Testis (tissue), 5 donors: ENCODE measurements at places on chromosomes 16 and 17.

- DNase-seq = no peak
Observed at GRCh38 chr16:52709306-52709705, 162.4 kb upstream of the TOX3 start.

GRCh38 chr16:76409706-76410105 lies 132.5 kb downstream of the CNTNAP4 start:
- no peak for DNase-seq

- DNase-seq = no peak
Observed at GRCh38 chr17:63987221-63988126, 10.7 kb upstream of the PRR29 start.

GRCh38 chr16:81445966-81446906 lies 1.6 kb downstream of the CMIP start:
- DNase-seq = no peak

DNA sequence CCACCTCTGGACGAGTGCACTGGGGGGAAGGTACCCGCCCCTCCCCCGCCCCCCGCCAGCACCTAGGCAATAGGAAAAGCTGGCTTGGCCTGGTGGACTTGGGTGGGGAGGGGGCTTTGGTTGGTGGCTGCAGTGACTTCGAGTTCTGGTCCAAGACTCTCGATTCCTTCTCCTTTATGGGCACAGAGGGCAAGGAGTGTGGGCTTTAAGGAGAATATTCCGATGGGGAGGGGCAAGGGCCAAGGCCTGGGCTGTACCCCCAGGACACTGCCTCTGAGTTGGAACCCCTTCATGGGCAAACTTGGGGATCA lies 409 bp downstream of the ACSF2 start:
- no peak for DNase-seq

DNA sequence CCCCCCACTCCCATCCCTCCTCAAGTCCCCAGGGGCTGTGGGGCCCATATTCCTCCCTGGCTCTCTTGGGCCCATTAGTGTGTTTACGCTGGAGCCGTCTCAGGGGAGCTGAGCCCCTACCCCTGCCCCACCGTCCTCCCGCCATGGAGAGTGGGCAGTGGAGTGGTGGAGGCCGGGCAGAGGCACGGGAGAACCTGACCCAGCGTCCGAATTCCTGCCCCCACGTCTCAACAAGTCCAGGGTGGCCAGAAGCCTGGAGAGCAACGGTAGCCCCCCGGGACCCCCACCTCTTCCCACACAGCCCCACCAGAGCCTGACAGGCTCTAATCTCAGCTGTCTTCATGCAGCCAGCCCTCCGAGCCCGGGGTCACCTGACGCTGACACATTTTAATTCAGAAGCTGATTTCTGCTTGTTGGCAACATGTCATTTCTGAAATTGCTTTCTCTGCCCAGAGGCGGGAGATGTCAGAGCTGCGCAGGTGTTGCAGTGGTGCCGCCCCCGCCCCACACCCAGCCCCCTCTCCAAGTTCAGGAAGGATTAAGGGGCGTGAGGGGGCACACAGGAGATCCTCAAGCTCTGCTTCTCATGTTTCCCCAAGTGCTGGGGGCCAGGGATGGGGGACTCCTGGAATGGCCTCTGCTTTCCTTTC lies 32.6 kb downstream of the WNT9B start:
- DNase-seq = no peak

DNA sequence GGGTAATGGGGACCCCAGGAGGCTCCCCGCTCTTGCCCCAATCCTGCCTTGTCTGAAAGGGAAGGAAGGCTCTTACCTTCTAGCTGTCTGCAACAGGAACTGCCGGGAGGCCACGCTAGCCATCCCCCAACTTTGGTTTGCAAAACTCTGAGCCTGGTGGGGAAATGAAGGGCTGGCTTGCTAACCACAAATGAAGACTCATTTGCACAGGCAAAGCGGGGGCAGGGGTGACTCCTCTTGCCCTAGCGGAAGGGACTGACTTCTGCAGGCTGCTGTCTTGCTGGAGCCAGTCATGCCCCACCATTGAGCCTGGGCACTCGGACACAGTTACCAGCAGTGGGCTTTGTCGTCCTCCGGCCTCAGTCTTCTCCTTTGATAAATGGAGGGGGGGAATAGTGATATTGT lies 52.6 kb downstream of the PLCG2 start:
- DNase-seq = peak; percentile 27

DNA sequence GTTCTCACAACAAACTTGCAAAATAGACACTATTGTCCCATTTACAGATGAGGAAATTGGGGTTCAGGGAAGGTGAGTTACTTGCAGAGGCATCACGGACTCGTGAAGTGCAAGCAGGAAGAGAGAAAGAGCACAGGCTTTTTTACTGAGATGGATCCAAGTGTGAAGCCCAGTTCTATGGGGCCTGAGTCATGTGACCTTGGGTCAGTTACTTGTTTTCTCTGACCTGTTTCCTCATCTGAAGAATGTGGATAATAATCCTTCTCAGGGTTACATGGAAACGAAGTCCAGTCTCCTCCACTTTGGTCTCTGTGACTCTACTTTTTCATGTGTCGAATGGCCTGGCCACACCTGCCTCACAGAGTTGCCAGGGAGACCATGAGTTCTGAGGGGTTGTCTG lies 134.4 kb downstream of the SPACA3 start:
- no peak for DNase-seq

DNA sequence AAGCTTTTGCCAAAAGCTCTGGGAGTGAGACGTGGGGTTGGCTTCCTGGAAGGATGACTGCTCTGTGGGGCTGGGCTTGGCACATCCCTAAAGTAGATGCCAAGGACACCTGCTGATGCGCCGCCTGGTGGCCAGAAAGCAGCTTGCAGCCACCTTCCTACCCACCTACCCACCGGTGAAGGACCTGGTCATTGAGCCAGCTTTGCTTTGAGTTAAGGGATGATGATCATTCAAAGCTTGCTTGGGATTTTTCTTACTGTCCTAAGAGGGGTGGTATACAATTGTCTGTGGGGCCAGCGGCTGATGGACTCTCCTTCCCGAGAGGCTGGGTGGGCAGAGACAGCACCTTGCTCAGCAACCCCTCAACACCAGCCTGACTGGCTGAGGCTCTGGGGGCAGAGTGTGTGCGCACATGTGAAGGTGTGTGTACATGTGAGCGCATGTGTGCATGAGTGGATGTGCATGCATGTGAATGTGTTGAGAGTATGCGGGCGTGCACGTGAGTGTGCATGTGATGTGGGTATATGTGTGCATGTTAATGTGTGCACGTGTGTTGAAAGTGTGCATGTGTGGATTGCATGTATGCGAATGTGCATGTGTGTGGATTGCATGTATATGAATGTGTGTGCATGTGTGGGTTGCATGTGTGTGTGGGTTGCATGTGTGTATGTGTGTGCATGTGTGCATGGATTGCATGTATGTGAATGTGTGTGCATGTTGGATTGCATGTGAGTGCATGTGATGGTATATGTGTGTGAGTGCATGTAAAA lies 18.6 kb downstream of the C1QTNF1 start:
- peak; percentile 81 for DNase-seq

GRCh38 chr17:63911657-63912100 lies 621 bp upstream of the CSHL1 start:
- DNase-seq = peak; percentile 79

GRCh38 chr17:27532269-27533263 lies 76.3 kb downstream of the KSR1 start:
- DNase-seq = peak; percentile 22

DNA sequence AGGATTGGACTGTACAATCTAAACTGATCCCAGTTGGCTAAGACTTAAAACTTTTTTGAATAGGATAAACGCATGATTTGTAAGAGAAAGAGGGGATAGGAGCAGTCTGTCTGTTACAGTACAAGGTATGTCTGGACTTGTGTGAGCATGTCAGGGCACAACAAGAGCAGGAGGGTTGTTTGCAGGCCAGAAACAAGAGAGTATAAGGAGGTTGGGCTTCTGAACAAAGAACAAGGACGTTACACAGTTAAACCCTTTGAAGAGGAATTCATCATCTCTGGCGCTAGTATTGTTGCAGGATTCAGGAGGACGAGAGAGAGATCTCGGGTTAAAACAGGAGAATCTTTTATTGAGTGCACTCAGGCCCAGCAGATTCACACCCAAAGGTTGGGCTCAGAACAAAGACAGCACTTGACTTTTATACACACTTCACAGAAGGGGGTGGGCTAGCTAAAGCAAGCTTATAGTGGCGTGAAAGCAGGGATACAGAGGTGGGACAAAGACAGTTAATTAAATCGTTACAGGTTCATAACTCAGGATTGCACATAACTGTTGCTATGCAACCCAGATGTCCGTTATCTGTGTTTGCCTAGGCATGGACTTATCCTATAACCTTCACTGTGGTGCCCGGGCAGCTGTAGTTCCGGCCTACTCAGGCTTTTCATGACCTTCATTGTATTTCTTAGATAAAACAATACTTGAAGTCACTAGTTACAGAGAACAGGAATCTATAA lies 34.3 kb downstream of the SEC14L1 start:
- DNase-seq = peak; percentile 84

GRCh38 chr17:44053125-44053872 lies 13.2 kb downstream of the LSM12 start:
- DNase-seq = no peak

DNA sequence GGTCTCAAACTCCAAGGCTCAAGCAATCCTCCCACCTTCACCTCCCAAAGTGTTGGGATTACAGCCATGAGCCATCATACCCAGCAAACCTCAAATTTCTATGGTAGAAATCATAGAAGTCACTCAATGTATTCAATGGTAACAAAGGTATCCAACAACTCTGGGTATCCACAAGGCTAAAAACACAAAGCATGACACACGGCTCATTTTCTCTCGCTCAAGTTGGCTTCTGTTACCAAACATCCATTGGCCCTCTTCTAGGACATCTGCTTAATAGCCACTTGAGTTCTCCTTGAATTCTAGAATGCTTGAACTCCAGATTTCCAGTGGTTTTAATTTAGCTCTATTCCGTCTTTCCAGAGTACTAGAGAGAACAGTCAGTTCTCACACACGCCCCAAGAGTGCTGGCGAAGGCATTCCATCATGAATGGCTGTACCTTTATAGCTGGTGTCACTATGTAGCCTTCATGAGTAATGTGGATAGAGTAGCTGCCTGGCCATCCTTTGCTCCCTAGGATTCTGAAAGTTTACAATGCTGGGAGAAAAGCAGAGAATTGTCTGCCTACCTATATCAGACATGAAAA lies 42.6 kb downstream of the SPAG9 start:
- DNase-seq = no peak

DNA sequence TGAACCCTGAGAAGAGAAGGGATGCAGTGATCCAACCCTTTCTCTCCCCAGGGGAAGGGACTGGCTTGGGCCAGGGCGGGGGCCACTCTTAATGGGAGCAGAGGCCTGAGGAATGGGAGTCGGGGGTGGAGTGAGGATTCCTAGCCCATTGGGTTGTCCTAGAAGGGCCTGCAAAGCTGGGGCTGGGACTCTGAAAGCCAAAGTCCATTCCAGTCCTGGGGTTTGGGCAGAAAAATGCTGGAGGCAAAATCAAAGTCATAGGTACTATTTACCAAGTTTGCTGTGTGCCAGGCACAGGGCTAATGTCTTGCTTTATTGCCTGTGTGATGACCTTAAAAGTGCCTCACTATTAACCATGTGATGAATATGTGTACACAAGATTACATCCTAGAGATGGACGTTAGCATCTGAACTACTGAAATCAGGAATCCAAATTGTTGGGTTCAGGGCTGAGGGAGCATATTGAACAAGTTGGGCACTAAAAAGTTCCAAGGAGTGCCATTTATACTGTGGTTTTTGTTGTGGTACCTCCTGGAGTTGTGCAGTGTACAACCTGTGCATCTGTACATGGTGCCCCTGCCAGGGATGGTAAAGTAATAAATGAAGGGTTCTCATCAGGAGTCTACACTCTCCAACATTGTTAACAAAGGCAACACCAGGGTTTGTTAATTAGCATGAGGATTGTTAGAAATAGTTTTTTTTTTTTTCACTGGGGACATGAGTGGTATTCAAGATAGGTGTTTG lies 84.4 kb upstream of the NKD1 start:
- DNase-seq = no peak

- no peak for DNase-seq
Observed at GRCh38 chr17:77666881-77667395, 291.6 kb upstream of the TNRC6C start.

DNA sequence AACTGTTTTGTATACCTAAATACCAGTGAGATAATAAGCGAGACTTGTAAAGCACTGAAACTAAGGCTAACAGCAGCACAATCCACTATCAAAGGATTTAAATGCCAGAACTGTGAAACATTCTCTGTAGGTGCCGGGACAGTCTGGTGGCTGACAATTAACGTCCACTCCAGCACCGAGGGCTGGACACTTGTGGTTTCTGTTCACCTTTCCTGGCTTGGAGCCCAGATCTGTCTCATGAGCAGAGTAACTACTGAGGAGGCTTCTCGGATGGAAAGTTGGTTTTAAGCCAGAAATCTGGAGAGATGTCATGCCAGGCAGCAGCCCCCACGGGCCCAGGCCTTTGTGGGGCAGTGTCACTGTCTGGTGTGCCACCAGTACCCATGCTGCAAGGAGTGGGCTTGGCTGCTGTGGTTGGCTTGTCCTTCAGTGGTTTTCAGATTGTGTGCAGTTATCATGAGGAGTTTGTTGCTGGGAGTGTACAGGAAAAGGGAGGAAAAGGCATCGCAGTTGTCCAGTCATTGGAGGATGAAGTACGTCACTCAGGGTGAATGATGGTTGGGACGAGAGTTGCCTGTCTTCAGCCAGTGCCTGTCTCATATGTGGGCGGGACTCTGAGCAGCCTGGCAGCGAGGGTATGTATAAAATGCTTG lies 35.5 kb downstream of the UBN1 start:
- peak; percentile 36 for DNase-seq

DNA sequence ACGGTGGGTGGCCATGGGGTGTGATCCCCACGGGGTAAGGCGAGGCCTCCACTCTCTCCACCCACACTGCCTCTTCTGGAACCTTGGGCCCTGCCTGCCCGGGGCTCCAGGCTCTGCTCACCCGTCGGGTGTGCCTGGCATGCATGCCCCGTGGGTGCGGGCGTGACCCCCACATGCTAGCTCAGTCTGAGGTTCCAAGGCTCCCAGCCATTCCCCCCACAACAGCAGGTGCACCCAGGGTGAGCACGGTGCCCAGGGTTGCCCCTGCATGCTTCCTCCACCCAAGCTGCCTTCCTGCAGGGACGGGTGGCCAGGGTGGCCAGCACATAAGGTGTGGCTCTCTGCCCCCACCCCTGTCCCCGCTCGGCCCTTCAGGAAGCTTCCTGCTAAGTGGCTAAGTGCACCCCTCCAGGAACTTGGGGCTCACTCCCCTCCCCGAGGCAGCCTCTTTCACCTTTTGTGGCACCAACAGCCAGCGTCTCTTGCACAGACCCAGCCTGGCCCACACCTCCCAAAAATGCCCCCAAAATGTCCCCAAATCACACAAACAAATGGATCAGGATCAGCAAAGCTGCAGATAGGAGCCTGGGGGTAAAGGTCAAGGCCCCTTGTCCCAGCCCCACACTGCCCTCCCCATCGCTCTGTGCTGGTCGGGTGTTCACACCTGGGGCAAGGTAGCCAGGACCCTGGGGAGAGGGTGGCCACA lies 21.4 kb upstream of the PVALEF start:
- no peak for DNase-seq

DNA sequence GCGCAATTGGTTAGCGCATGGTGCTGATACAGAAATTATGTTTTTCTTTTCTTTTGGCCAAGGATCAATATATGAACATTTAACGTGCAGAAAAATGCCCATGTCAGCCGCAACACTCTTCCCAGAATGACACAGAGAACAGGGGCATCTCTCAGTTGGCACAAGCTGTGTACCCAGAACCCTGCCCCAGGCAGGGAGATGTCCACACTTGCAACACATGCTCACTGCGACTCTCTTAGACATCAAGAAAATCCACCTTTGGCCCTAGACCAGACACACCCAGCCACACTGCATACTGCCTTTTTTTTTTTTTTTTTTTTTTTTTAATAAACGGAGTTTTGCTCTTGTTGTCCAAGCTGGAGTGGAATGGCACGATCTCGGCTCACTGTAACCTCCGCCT lies 17.0 kb downstream of the PITPNA start:
- DNase-seq = no peak

- no peak for DNase-seq
Observed at GRCh38 chr16:81945665-81946064, 65.6 kb downstream of the SDR42E1 start.
